Mesenteric fat pad (tissue), 1 donor: ENCODE measurements at places on chromosomes 5 and 9. TPM values are rescaled to one million over a fixed set of nuclear protein-coding genes. Genes with fewer than 3 reads are reported as not detected.
A peak's percentile ranks its signal among the peaks of the same experiment; 100 is the strongest.

GRM6 gene
- total RNA-seq = not detected

DRD1 gene
- total RNA-seq = 1.1 TPM

FBXO38 gene
- total RNA-seq = 45.4 TPM

PCDHA5 gene
- total RNA-seq = 0.10 TPM

TEX48 gene
- total RNA-seq = not detected

NTNG2 gene
- 2.0 TPM for total RNA-seq

ELOVL7 gene
- 5.6 TPM for total RNA-seq

GDNF gene
- 0.13 TPM for total RNA-seq

RETREG1 gene
- total RNA-seq = 63.4 TPM

STK32A gene
- 0.51 TPM for total RNA-seq

NIPSNAP3A gene
- 25.1 TPM for total RNA-seq

DNA sequence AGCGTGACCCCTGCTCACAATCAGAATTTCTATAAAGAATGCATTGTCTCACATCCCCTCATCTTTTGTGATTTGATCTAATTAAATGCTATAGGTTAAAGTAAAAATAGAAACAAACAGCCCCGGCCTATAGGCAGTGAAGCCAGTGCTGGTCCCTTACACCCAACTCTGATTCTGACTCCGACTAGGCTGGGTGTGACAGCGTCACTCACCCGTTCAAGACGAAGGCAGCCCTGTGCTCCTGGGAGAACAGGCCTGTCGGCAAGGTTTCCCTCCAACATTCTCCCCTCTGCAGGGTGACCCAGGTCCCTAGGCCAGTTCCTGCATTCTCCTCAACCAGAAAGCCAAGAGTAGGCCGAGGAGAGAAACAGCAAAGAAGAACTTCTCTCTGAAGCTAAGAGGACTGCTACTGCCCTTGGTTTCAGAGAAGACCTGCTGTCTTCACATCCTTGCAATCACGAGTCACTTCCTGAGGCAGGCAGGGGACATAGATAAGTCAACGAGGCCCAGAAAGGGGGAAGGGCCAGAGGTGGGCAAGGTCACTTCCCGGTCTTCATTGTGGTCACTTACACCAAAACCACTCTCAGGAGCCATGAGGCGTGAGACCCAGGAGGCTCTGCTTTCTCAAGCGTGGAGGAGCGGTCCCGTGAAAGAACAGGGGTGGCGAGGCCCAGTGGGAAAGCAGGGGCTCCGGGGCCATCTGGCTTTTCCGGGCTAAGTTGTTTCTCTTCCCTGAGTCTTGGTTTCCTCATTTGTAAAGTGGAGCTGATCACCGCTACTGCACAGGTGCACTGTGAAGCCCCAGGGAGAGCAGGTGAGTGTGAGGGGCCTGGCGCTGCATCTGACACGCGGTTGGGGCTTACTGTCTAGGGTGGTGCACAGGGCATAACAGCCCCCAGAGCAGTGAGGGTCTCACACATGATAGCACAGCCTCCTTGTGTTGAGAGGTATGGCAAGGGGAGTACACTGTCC lies 200.8 kb downstream of the CRB2 start:
- no peak for DNase-seq

GRCh38 chr5:133225671-133226152 lies 173.9 kb downstream of the HSPA4 start:
- DNase-seq = peak; percentile 57

DNA sequence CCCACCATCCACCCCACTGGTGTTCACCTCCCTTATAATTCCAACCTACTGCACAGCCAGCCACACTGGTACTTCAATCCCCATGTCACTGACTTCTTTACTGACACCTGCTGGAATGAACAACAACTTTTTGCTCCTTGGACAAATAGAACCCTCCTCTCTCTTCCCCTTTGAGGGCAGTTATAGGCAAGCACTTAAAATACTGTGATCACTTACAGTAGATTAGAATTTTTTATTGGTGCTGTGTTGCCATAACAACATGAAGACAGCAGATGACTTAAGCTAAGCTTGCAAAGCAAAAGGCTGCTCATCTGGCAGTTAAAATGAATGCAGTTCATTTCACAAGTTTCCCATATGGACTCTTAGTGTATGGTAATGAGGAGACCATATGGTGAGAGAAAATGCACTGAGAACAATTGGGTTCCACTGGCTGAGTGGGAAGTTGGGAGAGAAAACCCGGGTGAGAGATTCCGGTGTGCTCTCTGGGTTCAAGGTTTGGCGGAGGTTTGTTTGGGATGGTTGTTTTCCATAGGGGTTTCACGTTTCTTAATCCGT lies 374.3 kb downstream of the EBF1 start:
- DNase-seq = no peak

GRCh38 chr9:82546136-82546535 lies 516.8 kb downstream of the RASEF start:
- no peak for DNase-seq

- no peak for DNase-seq
These were observed 272.7 kb upstream of the PANK3 start for GRCh38 chr5:168851902-168852321.

GRCh38 chr5:171577042-171577758 lies 157.8 kb downstream of the FGF18 start:
- no peak for DNase-seq

GRCh38 chr5:139930406-139930805 lies 112.7 kb downstream of the NRG2 start:
- no peak for DNase-seq

DNA sequence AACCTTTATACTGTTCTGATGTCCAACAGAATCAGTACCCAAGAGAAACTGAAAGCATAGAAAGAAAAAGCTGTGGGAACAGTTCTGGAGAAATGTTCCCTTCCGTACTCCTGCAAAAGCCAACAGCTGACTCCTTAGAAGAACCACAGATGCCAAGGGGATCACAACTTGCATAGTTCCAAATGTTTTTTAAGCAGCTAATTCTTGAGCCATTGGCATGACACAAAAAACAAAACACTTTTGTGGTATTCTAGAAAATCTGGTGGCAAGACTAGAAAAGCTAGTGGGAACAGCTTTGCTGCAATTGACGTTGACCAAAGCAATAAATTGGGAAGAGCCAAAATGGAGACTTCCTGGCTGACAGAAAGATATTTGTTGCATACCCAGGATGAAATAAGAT lies 189.9 kb downstream of the ARL15 start:
- no peak for DNase-seq

DNA sequence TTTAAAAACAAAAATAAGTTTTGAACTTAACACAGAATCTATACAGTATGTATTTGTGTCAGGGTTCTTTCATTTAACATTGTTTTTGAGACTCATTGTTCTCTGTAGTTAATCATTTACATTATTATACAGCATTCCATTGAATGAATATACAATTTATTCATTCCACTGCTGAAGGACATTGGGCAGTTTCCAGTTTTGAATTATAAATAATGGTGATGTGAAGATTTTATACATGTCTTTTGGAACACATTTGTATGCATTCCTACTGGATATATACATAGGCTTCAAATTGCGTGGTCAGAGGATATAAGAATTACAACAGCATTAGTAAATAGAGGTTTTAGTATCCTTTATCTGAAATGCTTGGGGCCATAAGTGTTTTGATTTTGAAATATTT lies 72.0 kb downstream of the CEP120 start:
- DNase-seq = no peak

DNA sequence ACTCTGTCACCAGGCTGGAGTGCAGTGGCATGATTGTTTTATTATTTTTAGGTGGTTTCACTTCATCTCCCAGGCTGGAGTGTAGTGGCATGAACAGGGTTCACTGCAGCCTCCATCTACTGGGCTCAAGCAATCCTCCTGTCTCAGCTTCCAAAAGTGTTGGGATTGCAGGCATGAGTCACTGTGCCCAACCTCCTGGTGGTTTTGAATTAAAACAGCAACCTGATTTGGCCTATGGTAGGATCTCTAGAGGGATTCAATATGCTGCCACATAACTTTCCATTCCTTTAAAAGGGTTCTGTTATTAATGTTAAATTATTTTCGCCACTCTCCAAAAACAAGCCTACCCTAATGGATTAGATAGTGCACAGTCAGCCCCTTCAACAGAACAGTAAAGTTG lies 9.9 kb upstream of the HSPA4 start:
- no peak for DNase-seq

- DNase-seq = peak; percentile 78
These were observed 41.7 kb upstream of the SLC9A3 start for GRCh38 chr5:565782-566440.

GRCh38 chr5:151381899-151382298 lies 34.5 kb upstream of the SLC36A2 start:
- DNase-seq = no peak

DNA sequence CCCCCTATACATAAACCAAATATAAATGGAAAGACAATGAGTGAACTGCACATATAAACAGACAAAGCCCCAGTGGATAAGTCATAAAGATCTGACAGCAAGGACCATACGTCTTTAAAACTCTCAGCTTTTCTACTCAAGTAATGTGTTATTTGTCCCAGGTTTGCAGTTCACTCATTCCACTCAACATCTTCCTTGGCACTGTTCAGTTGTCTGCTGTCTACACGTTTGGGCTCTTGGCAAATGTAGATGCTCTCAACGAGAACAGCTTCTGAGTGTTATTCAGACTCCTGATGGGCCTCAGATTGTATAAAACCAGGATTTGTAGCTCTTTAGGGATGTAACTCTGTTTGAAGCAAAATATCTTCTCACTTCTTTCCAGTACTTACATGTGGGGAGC lies 198.2 kb upstream of the SEMA6A start:
- DNase-seq = no peak

- DNase-seq = no peak
These were observed 7.1 kb upstream of the PLK2 start for GRCh38 chr5:58466939-58467338.

GRCh38 chr5:138543730-138544104 lies 681 bp upstream of the ETF1 start:
- peak; percentile 92 for DNase-seq

DNA sequence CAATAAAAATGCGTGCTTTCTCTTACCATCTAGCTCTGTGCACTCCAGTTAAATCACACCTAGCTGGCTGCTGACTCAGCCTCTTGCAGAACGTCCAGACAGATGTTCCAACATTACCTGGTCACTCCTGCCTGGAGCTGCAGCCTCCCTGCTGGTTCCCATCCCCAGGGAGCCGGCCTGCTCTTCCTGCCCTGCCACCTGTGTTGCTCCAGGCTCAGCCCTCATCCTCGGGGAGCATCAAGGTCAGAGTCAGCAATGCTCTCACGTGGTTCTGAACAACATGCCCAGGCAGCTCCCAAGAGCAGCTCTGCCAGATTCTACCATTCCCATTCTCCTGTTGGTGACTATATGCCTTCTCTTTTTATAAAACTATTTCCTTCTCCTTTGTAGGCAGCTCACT lies 81.3 kb downstream of the GADD45G start:
- no peak for DNase-seq

GRCh38 chr9:130207241-130207992 lies 35.2 kb downstream of the NCS1 start:
- DNase-seq = no peak

- no peak for DNase-seq
These were observed 66.8 kb upstream of the ITGA2 start for GRCh38 chr5:52922384-52922783.
